NT2/D1 (cell line): ENCODE measurements at places on chromosomes 6 and 20.
A peak's percentile ranks its signal among the peaks of the same experiment; 100 is the strongest.

DNA sequence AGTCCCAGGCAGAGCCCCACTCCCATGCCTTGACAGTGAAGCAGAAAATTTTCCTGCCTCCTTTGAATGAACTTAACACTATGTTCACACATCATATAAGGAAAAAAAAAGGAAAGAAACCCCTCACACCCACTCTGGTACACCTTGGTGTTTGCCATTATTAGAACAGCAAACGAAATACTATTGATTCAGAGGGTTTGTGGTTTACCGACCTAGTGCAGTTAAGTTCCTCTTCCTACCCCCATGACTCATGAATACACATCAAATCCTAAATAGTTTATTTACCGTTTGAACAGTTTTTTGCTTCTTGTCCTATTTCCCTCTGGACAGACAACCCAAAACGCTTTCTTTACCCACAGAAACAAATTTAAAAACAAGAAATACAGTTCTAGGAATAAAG is 237.7 kb downstream of the FOXA2 start:
- no peak for DNase-seq

- DNase-seq, result peak; percentile 47
These were observed 39.0 kb downstream of the GMPR start for GRCh38 chr6:16277101-16277981.

- DNase-seq, result no peak
These were observed 716.0 kb downstream of the KIF16B start for GRCh38 chr20:15857173-15857784.

- no peak for DNase-seq
These were observed 206.7 kb downstream of the MANEA start for GRCh38 chr6:95784019-95784418.

- DNase-seq, result no peak
These were observed 9.9 kb upstream of the SPATS1 start for GRCh38 chr6:44332585-44332984.

GRCh38 chr6:16421462-16421960 is 183.1 kb downstream of the GMPR start:
- DNase-seq, result no peak

DNA sequence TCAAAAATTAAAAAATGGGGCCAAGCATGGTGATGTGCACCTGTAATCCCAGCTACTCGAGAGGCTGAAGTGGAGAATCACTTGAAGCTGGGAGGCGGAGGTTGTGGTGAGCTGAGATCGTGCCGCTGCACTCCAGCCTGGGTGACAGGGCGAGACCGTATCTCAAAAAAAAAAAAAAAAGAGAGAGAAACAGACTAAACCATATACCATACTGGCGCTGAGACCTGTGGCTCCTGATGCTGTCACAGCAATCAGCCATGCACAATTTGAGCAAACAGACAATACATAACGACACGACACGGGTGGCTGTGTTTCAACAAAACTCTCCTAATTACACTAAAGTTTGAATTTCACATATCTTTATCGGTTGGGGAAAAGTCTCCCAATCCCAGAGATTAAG is 14.9 kb upstream of the CBFA2T2 start:
- no peak for DNase-seq

DNA sequence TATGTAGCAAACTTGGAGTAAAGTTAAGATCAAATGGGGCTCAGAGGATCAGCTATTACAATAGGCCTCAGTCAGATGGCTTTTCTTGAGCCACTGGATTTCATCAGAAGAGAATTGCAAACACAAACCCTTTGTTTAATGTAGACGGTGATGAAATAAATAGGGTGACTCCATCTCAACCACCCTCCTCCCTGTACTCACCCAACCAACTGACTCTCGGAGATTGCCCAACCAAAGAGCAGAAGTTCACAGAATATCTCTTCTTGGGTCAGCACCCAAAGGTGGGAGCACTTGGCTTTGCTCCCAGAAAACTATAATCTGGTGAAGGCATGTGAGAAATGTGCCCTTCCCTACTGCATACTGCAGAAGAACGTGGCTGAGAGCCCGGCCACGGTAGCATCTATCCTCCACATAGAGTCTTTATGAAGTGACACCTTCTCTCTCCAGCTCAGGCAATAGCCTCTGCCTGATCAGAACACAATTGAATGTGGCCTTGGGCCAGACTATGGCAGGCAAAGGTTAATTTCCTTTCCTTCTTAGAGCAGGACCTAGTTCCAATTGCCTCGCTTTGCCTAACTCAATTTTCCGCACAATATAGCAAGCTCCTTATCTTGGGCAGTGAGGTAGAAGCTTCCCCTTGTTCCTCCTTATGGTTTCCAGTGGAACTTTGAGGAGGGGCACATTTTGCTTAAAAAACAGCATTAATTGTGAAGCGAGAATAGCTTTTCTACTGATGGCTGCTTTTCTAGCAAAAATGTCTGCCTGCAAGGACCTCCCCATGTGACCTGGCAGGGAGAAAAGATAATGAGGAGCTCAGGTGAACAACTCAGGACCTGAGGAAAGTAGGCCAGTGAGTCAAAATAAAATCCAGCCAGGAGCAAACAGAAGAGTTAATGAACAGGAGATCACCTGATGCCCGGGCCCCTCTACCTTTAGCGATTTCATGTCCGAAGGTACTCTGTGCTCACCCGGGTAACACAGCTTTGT is 79.4 kb downstream of the GFOD1 start:
- DNase-seq, result no peak

DNA sequence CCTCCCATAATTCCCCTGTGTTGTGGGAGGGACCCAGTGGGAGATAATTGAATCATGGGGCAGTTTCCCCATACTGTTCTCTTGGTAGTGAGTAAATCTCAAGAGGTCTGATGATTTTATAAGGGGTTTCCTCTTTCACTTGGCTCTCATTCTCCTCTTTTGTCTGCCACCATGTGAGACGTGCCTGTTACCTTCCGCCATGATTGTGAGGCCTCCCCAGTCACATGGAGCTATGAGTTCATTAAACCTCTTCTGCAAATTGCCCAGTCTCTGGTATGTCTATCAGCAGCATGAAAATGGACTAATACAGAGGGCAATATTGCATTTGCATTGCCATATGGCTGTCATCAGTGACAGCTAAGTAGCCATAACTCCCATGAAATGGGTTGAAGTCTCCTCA is 63.2 kb downstream of the ZNF217 start:
- no peak for DNase-seq

- DNase-seq, result peak; percentile 77
These were observed 20.5 kb downstream of the PERP start for GRCh38 chr6:138086573-138087196.

- DNase-seq, result peak; percentile 16
These were observed 105.0 kb upstream of the BEND6 start for GRCh38 chr6:56849896-56850295.

DNA sequence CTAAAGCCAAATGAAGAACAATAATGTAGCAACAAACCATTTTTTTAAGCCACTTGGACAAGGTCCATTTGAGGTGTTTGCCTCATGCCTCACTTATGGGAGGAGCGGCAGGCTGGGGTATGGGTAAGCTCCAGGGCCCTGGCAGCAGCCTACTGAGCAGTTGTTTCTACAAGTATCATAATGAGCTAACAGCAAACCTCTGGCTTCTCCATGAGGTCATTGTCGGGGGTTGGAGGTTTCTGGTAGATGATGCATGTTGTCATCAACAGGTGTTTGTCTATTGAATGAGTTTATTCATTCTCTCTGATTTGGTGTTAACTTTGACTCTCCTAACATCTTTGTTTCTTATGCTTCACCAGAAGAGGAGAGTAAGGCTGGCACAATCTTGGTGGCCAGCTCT is 150.7 kb downstream of the TBC1D7 start:
- DNase-seq, result no peak

GRCh38 chr6:167653561-167653960 is 173.2 kb upstream of the AFDN start:
- no peak for DNase-seq

DNA sequence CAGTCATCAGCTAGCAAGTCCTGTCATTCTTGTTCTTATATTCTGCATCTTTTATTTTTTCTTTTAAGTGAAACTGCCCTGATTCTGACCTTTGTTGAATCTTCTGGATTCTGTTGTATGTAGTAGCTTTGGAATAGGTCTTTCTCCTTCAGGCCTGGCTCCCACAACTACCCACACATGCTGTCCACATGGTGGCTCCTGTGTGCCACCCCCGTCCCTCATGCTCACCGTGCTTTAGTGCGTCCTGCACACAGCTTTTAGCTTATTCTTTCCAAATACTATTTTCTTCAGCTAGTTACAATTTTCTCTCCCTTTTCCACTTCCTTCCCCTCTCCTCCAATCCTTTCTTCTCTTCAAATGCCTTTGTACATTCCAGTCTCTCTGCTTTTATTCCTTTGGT is 61.8 kb downstream of the CTNNBL1 start:
- DNase-seq, result no peak

DNA sequence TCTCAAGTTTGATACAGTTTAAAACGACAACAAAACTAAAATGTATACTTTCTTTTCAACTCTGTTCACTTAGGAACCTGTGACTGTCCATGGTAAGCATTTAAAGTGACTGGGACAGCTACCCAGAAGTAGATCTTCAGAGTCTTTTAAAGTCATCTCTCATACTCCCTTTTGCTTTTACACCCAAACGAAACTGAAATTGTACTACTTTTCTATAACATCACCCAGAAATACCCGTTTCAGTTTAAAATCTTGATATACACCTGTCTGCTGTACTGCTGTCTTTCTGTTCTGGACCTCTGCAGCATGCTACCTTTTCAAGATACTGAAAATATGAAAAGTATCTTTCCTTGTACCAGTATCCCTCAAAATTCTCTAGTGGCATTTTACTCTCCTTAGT is 170.4 kb upstream of the THEMIS start:
- DNase-seq, result no peak

DNA sequence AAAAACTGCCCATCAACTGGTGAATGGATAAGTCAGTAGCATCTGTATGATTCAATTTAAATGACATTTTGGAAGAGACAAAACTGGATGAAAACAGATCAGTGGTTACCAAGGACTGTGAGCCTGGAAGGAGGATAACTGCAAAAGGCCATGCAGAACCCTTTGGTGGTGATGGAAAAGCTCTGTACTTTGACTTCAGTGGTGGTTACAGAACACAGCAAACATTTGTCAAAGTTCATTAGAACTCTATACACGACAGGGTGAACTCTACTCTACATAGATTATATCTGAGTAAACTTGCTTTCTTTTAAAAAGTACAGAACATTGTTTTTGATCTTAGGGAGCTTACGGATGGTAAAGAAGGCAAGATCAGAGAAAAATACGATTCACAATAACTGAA is 111.9 kb upstream of the HTR1E start:
- DNase-seq, result no peak

- DNase-seq, result no peak
These were observed 72.9 kb upstream of the SLC22A16 start for GRCh38 chr6:110549277-110549676.

GRCh38 chr6:25013246-25013645 is 77.5 kb upstream of the RIPOR2 start:
- no peak for DNase-seq

DNA sequence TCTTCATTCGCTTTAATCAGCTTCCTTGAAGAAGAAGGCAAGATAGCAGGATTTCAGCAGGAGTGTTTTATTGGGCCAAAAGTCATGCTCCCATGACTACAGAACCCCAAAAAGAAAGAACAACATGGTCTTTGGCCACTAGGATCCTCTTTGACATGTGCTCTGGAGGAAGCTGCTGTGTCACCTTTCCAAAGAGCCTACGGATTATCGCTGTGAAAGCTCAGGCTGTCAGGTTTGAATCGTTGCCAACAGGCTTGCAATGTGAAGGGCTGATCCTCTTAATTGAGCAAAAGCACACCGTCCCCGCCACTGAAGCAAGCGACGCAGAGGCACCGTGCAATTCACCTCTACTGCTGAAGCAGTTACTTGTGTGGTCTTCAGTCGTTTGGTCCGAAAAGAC is 29.0 kb downstream of the MYLIP start:
- no peak for DNase-seq

DNA sequence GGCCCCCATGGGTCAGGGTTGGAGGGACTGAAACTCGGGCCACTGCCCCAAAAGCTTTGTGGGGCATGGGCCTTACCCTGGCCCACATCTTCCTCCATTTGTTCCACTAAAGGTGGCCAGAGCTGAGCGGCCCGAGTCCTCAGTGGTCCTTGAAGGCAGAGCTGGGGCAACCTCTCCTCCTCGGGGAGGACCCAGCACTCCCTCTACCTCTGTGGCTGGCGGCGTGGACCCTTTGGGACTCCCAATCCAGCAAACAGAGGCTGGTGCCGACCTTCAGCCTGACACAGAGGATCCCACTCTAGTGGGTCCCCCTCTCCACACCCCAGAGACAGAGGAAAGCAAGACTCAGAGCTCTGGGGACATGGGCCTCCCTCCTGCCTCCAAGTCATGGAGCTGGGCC is 9.3 kb downstream of the LPIN3 start:
- DNase-seq, result no peak

GRCh38 chr6:56359201-56359899 is 112.0 kb upstream of the COL21A1 start:
- peak; percentile 63 for DNase-seq

DNA sequence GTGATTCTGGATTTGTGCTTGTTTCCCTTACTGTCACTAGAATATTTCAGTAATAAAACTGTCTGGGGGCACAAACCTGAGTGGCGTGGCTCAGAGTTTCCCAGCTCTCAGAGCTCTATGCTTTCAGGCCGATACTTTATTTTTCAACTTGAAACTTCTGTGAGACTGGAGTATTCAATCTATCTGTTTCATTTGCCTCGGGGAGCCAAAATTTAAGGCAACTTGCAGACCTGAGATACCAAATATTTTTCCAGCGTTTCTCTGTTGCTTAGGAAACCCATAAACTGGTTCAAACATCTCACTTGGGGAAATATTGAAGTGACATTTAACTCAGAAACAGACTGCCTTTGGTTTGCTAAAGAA is 74.7 kb downstream of the SOBP start:
- DNase-seq, result no peak

GRCh38 chr20:36469973-36470372 is 71.3 kb upstream of the MYL9 start:
- DNase-seq, result no peak

DNA sequence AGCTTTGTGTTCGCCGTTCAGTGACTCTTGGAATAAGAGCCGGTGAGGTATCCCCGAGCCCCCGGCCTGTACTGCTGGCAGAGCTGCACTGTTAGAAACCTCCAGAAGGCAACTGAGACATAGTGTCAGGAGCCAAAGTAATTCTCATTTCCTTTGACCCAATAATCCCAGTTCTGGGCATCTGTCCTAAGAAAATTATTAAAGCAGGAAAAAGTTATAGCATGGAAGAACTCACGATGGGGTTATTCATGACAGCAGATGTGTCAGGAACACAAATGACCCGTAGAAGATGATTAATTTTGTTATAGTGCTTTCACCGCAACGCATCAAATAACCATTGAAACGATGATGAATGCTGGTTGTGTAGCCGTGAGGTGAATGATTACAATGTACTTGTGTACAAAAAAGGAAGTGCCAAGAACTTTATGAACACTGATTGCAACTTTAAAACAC is 20.3 kb downstream of the CYP21A2 start:
- no peak for DNase-seq

- DNase-seq, result no peak
These were observed 621.9 kb upstream of the CITED2 start for GRCh38 chr6:139996253-139996834.

GRCh38 chr20:16537025-16537665 is 36.1 kb downstream of the KIF16B start:
- DNase-seq, result no peak
